Activated naive CD4-positive, alpha-beta T cell (primary cell): ENCODE measurements at places on chromosomes 2 and 18.

DNA sequence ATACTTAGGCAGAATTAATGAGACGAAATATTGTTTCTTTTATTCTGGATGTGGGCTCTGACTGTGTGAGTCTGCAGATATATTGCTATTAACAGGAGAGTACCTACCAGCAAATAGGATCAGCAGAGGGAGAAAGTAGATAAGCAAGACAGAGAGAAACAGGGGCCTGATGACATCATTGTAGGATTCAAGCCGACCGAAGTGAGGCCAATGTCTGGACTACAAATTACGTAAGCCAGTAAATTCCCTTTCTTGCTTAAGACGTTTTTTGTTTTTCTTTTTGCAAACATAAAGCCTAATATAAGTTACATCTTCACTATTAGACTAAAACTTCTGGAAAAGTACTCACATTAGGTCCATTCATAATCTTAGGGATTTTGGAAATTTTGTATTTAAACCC lies 21.4 kb upstream of the PTPRM start:
- no peak for DNase-seq

GRCh38 chr2:151367571-151367970 lies 10.2 kb downstream of the TNFAIP6 start:
- DNase-seq, result no peak

GRCh38 chr2:239256350-239256743 lies 144.5 kb downstream of the HDAC4 start:
- no peak for DNase-seq

DNA sequence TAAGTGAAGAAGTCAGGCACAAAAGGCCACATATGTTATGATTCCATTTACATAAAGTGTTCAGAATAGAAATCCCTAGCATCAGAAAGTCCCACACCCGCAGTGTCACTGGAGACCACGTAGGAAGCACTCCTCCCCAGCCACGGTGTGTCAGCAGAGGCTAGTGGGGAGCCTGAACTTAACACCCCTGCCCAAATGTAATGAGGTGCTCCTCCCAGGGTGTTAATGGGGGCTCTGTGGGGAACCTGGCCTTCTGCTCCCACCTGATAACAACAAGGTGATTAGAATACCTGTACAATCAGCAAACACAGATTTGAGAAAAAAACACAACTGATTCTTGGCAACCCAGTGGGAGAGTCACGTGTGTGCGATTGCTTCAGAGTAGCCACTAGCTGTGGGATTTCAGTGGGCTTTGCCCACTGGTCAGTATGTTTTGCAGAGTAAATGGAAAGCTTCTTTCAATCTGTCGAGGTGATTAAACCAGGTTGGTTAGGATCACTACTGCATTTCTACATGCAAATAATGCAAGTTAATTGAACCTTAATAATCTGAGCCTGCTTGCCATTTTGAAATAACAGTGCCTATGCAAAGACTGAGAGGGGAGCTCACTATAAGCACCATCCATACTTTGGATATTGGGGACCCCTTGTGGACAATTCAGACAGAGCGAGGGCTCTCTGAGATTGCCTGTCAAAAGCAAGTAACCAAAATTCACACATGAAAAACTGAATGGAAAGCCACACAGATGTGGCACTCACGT lies 20.6 kb upstream of the ATRAID start:
- DNase-seq, result no peak

- no peak for DNase-seq
Measured at GRCh38 chr2:57862727-57863126, 183.9 kb upstream of the VRK2 start.

- no peak for DNase-seq
Measured at GRCh38 chr18:76593843-76594242, 98.8 kb upstream of the ZNF516 start.

GRCh38 chr2:41026613-41027012 lies 574.7 kb upstream of the SLC8A1 start:
- DNase-seq, result no peak

- no peak for DNase-seq
Measured at GRCh38 chr18:76252880-76253279, 242.2 kb downstream of the ZNF516 start.
